ENCODE measurements at places on chromosomes 5 and 9.

DNA sequence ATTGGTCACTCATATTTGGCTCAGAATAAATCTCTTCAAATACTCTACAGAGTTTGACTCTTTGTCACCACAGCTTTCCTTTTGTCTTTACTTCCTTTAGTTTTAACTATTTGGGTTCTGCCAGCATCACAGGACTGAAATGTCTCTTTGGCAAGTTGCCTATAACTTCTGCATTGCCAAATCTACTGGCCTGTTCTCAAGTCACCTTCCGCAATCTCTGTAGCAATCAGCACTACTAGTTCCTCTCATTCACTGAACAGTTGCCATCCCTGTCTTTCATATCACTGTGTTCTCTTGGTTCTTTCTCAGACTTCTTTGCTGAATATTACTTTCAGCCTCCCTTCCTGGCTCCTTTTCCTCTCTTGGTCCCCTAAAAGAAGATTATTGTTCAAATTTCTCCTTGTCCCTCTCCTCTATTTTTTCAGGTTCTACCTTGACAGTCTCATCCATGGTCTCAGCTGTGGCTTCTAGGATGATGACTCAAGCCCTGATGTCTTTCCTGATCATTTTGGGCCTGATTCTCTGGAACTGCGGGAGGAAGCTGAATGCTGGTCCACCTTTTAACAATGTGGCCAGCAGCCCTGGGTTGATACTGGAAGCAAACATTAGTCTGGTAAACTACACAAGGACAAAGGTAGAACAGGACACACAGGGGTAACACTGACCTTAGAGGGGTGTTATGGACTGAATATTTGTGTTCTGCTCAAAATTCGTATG, 44.0 kb upstream of the LIFR start:
- no peak for DNase-seq

GRCh38 chr9:85515021-85515420, 226.7 kb downstream of the AGTPBP1 start:
- DNase-seq = no peak

DNA sequence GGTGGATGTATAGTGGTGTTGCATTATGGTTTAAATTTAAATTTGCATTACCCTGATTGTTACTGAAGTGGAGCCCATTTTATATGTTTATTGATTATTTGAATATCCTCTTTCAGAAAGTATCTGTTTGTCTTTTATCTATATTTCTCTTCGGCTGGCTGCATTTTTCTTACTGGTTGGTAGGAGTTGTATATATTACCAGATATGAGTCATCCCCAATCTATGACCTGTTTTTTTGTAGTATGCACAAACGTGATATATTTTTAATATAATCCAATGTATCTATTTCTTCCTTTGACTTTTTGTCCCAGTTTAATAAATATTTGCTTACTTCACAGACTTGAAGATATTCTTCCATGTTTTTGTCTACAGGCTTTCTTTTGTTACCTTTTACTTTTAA, 29.3 kb upstream of the CAMK4 start:
- no peak for DNase-seq

GRCh38 chr5:3899093-3899492, 303.5 kb downstream of the IRX1 start:
- DNase-seq = no peak

DNA sequence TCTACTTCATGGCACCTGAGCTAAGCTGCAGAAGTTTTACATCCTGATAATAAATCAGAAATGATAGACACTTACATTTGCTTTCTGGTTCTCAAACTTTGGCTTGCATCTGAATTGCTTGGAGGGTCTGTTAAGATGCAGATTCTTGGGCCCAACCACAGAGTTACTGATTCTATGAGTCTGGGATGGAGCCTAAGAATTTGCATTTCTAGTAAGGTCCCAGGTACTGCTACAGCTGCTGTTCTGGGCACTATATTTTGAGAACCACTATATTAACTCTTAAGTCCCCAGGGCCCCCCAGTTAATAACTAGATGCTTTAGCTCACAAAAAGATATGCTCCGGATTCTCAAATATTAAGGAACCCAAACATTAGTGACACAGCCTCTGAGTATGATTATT, 69.8 kb upstream of the DAB2 start:
- DNase-seq = no peak

All from AG09319 (cell line).